ENCODE measurements at places on chromosomes 1 and 21.
A peak's percentile ranks its signal among the peaks of the same experiment; 100 is the strongest.

DNA sequence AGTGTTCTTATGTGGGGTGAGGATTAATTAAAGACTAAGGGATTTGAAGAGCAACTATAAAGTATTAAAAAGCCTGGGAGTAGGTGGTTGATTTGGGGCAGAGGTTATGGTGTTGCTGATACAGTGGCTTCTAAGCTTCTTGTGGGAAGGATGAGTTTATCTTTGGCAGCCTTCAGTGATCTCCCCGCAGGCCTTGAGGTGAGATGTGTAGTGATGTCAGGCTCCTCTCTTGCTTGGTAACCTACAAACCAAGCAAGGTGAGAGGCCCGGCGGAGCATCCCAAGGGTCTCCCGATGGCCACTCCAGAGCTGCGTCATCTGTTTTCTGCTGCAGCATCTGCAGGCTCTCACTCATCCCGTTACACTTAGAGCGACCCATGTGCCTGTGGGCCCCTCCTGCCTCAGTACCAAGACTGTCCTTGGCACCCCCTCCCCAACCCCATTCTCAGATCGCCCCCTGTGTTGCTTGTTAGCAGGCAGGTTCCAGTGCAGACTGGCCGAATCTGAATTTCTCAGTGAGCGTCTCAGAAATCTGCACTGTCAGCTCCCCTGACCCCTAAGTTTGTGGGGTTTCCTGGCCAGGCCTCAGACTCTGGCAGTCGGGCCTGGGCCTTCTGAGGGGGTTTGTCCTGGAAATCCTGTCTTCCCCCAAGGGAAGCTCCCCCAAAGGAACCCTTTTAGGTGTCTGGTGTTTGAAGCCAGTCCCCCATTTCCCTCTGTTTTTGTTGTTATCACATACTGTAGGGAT, 77.9 kb downstream of the GALNT2 start:
- DNase-seq, result no peak

DNA sequence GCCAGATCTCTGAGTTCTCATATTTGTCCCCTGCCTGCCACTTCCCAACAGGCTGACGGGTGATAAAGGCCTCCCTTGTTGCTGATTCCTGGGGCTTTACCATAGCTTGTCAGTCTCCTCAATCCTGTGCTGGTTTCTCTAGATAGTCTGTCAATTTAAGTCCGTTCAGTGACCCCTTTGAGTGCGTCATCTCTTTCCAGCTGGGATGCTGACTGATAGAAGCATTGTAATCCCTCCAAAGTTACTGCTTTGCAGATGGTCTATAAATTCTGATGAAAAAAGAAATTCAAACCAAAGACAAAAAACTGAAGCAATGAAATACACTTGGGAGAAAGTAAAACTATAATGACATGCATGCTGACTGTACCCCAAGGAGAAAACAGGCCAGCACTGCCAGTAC, 28.3 kb downstream of the RHOU start:
- DNase-seq, result no peak

DNA sequence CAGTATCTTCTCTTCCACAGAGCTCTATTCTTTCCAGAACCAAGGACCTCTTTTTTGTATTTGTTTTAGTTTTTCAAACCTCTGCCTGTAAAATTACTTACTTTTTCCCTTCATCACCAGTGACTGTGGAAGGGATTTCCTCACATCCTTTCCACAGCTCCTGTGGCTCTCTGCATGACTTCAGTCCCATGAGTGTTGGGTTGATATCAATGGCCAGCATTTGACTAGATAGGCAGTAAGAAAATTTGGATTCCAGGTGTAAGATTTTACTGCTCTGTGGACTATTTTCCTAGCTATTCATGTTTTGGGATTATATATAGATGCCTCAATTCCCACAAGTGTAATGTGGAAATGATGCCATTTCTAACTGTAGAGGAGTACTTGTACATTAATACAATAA, 171.5 kb upstream of the PTBP2 start:
- DNase-seq, result no peak

- no peak for DNase-seq
Measured at GRCh38 chr21:41176846-41177245, 8.9 kb downstream of the BACE2 start.

DNA sequence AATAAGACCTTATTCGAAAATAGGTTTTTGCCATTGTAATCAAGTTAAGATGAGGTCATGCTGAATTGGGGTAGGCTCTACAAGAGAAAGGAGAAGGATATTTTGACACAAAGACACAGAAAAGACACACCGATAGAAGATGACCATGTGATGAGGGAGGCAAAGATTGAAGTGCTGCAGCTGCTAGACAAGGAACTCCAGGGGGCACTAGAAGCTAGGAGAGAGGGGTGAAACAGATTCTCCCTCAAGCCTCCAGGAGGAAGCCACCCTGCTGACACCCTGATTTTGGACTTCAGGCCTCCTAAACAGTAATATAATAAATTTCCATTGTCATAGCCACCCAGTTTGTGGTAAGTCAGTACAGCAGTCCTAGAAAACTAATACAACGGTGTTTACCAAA, 506.8 kb upstream of the CAMK1G start:
- DNase-seq, result peak; percentile 23

DNA sequence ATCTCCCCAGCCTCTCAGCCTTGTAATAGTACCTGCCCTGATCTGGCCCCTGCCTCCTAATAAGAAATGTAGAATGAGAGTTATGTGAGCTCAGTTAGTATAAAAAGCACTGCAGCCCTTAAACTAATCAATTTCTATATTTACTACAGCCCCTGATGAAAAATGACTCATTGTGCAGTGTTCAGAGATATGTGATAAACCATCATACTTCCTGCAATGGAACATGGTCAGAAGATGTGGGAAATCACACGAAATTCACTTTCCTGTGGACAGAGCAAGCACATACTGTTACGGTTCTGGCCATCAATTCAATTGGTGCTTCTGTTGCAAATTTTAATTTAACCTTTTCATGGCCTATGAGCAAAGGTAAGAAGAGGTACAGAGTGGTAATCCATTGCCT, 176.8 kb upstream of the PDE4B start:
- DNase-seq, result no peak

- DNase-seq, result no peak
Measured at GRCh38 chr1:15882665-15883064, 35.2 kb downstream of the SPEN start.

- no peak for DNase-seq
Measured at GRCh38 chr1:245285168-245285567, 130.4 kb downstream of the KIF26B start.

GRCh38 chr1:21547876-21548275, 38.7 kb downstream of the ALPL start:
- no peak for DNase-seq

DNA sequence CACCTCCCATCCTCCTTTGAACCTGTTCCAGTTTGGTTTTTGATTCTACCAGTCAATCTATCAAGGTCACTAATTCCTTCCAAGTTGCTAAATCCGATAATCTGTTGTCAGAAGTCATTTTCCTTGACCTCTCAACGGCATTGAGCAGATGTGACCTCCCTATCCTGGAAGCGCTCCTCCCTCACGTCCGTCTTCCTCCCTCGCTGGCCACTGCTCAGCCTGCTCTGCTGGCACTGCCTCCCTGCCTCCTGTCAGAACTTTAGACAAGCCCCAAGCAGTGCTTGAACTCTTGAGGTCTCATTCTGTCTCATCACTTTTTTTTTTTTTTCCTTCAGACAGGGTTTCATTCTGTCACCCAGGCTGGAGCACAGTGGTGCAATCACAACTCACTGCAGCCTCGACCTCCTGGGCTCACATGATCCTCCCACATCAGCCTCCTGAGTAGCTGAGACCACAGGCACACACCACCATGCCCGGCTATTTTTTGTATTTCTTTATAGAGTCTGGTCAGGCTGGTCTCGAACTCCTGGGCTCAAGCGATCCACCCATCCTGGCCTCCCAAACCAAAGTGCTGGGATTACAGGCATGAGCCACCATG, 4.4 kb upstream of the ACOT7 start:
- no peak for DNase-seq

GRCh38 chr1:64986903-64987871, 20.8 kb upstream of the JAK1 start:
- no peak for DNase-seq
